Stimulated activated CD4-positive, alpha-beta T cell treated with anti-CD3 and anti-CD28 coated beads, Interleukin-4, amount 100 ng/mL, for 4 hours (primary cell): ENCODE measurements at places on chromosomes 16 and 17.

GRCh38 chr17:59311051-59311468 is 20.4 kb upstream of the YPEL2 start:
- DNase-seq: no peak

- DNase-seq: no peak
Observed at GRCh38 chr17:41578538-41578937, 6.7 kb upstream of the KRT9 start.

DNA sequence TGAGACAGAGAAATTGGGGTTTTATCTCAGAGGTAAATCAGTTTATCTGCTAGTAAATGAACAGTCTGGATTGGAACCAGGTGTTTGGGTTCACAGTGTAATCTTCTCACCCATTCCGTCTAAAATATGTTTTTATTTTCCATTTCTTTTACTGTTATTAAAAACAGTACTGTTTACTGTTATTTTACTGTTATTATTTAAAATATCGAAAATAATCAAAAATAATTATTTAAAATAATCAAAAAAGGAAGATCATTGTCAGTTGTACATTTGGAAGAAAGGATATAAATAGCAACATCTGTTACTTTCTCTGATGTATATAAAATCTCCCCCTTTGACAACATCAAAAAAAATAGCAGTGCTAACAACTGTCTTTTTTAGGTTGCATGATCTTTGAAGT is 11.5 kb downstream of the NUP93 start:
- DNase-seq: no peak

- DNase-seq: no peak
Observed at GRCh38 chr16:88015806-88016140, 64.5 kb downstream of the BANP start.

DNA sequence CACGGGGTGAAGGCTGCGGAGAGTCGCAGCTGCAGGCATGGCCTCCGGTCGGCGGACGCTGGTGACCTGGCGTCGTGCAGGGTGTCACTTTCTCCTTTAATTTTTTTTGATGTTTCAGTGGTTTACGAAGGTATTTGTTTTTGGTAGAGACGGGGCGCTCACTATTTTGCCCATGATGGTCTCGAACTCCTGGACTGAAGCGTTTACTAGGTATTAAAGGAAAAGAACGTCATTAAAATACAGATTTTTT is 17.1 kb downstream of the ZNF213 start:
- no peak for DNase-seq

DNA sequence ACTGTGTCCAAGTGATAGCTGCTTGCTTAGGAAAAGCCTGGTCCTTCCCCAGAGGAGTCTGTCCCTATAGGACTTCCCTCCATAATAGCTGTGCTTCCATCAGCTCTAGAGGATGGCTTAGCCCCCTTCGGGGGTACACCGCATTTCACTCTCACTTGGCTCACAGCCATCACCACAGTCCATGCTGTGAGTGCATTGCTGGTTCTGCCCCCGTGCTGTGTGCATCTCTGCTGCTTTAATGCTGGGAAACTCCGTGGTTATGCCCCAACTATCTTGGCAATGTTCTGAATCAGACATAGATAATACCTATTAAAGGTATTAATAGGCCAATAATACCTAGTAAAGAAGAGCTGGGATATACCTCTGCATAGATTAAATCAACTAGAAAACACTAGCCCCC is 58.3 kb downstream of the SIAH1 start:
- no peak for DNase-seq

DNA sequence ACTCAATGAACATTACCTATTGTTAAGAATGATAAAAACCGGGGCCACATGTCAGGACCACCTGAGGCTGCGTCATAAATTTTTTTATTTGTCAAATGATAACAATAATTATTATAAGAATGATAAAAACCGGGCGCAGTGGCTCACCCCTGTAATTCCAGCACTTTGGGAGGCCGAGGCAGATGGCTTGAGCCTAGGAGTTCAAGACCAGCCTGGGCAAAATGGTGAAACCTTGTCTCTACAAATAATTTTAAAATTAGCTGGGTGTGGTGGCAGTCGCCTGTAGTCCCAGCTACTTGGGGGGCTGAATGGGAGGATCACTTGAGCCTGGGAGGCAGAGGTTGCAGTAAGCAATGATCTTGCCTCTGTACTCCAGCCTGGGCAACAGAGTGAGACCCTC is 816 bp upstream of the SHMT1 start:
- DNase-seq: no peak

- no peak for DNase-seq
Observed at GRCh38 chr17:76086384-76086783, 7.4 kb downstream of the ZACN start.

DNA sequence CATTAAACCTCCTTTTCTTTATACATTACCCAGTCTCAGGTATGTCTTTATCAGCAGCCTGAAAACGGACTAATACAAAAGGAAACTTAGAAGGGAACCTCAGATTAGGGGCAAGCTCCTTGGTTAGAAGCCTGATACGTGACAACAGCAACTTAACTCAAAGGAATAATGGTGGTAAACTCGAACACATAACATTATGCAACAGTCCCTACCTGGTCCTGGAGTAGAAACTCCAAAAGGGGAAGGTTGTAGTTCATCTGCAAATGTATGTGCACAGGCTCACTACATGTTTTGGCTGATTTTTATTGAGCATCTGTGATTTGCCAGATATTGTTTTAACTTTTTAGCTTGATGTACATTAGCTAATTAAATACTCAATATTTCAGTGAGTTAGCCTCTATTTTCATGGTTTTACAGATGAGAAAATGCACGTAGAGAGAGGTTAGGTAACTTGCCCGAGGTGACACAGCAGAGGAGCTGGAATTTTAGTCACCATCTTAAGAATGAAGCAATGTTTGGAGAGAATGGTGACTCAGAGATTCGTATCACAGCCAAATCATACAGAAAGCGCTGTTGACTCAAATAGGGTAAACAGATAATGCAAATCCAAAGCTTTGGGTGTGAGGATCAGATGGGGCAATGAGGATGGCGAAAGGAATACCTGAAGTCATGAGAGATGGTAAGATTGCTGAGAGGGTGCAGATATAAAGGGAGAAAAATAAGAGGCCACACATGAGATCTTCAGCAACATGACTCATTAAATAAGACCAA is 194.9 kb upstream of the RBFOX1 start:
- DNase-seq: no peak

GRCh38 chr17:64004903-64005733 is 7.0 kb downstream of the PRR29 start:
- DNase-seq: no peak

DNA sequence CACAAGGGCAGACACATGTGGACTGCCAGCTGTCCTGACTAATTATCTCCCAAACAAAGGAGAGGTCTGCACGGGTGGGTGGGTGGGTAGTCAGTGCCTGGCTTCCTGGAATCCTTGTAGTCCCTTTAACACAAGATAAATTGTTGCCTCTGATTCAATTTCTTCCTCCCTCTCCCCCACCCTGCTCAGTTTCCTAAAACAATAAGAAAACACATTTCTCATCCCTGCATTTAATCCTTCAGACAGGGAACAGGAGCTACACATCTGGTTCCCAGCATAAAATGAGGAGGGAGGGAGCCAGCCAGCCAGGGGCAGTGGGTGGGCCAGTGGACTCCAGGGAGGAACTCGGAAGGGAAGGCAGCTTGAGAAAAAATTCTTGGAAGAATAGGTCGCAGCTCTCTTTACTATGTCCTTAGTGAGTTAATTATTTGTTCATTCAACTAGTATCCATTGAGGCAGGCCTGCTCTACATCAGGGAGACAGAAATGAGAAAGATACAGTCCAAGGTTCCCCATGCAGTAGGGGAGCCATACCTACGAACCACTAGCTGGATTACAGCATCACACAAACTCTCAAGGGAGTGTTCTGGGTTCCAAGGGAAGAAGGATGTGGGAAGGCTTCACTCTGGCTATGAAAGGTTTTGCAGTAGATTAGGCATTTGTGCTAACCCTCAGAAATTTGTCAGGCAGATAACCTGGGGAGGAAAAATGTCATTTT is 58.3 kb downstream of the CCT6B start:
- DNase-seq: no peak

- DNase-seq: no peak
Observed at GRCh38 chr17:43645450-43645764, 16.3 kb downstream of the MEOX1 start.

DNA sequence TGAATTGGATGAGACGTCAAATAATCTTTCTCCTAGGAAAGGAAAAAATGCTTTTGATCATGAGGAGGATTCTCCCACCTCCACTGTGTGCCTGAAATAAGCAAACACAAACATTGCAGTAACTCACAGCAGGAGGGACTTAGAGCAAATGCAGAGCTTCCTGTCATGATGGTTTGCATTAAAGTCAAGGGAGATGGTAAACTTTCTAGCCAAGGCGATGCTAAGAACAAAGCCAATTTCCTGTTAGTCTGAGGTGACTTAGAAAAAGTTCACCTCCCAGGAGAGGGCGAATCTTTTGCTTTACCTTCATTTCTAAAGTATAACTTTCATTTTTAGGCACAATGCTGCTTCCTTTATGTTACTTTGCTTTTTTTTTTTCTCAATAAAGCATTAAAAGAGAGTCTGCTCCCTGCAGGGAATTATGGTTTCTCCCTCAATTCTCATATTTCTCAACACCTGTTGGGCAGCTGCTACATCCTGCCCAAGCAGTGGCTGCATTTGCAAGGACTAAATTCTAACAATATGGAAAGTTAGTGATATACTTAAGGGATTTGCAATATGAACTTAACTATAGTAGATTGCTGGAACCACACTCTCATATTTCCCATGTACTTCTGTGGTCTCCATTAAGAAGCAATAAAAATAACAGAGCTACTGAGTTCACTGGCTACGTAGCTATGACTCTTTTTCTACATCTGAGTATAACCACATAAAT is 175.6 kb downstream of the PCTP start:
- DNase-seq: no peak

GRCh38 chr16:58265480-58266052 is 29.3 kb downstream of the PRSS54 start:
- DNase-seq: no peak

GRCh38 chr17:60260540-60260939 is 110.8 kb downstream of the CA4 start:
- no peak for DNase-seq

GRCh38 chr16:67746846-67747245 is 27.7 kb upstream of the GFOD2 start:
- DNase-seq: no peak

GRCh38 chr17:79065105-79065670 is 9.4 kb upstream of the ENGASE start:
- DNase-seq: peak; percentile 42

GRCh38 chr16:739560-740458 is 988 bp downstream of the CIAO3 start:
- DNase-seq: no peak

DNA sequence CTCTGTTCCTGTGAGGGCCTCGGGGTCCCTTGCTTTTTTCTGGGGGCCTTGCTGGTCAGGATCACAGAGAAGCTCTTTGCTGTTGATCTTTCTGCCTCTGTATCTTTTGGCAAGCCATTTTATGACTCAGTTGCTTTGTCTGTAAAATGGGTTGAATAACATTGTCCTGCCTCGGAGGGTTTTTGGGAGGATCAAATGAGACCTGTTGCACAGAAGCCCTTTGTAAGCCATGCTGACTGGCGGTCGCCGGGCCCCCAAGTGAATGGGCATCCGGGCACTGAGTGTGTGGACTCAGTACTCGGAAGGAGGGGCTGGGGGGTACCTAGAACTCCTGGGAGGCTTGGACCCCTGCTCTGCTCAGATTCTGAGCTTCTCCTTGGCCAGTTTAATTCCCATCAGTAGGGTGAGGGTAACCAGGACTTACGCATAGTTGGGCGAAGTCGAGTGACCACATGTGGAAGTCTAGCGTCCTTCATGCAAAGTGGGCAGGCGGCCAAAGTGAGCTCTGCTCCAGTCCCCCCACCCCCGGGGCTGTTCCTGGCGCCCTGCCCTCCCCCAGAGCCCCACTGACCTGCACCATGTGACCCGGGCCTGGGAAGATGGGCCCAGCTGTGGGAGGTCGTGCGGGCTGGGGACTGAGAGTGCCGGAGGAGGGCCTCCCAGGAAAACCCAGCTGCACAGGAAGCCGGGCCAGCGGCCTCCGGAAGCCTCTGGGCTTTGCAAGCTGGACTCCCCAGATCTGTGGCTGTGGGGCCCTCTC is 284.0 kb downstream of the SEC14L1 start:
- DNase-seq: no peak

- DNase-seq: peak; percentile 14
Observed at GRCh38 chr16:3131755-3132377, 3.0 kb upstream of the ZNF213 start.

- peak; percentile 68 for DNase-seq
Observed at GRCh38 chr17:68184816-68185436, 62.9 kb upstream of the AMZ2 start.

DNA sequence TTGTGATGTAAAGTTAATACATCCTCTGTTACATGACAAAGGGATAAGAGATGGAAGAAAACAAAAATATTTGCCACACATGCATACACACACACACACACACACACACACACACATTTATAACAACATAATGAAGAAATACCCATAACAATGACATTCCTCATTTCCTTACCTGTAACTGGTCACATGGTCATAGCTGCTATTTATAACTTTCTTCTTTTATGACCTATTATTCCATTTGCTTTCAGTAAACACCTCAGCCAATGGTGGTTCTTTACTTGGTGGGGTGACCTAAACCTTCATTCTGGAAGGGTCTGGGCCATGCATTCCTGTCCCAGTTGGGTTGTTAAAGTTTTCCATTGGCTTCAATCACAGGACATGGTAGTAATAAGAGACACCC is 5.3 kb downstream of the MT2A start:
- no peak for DNase-seq

- no peak for DNase-seq
Observed at GRCh38 chr17:4772235-4772613, 538 bp downstream of the TM4SF5 start.

DNA sequence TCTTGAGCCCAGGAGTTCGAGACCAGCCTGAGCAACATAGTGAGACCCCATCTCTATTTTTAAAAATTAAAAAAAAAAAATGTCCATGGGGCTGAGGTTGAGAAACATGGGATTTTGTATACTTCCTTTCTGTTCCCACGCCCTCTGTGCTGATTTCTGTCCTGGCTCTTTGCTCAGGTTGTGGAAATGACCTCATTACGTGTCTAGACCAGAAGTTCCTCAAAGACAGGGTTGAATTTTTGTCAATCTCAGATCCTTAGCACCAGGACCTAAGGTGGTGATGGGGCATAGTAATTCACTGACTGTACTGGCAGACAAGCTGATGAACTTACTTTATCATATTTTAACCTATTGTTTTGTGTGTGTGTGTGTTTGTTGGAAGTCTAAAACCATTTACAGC is 11.2 kb upstream of the HNF1B start:
- no peak for DNase-seq

DNA sequence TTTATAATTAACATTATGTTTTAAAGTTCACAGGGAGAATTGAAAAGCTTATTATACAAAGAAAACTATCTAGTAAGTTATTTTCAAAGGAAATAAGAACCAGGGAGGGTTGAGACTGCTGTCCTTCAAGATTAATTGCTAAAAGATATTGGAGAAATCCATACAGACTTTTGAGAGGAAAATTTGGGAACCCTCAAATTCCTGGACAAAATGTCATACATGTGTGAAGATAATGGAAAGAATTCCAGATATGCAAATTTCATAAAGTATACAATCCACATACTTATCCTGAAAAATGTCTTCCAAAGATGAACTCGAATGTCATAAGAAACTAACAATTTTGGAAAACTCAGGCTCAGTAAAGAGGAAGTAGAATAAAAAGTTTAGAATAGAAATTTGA is 213.8 kb downstream of the HS3ST3A1 start:
- no peak for DNase-seq

- no peak for DNase-seq
Observed at GRCh38 chr17:77916703-77917481, 41.6 kb upstream of the TNRC6C start.

GRCh38 chr17:5820721-5821456 is 236.6 kb upstream of the NLRP1 start:
- no peak for DNase-seq
